SJSA1 (cell line): ENCODE measurements at places on chromosomes 7 and 10. TPM values are rescaled to one million over a fixed set of nuclear protein-coding genes. Genes with fewer than 3 reads are reported as not detected.
A peak's percentile ranks its signal among the peaks of the same experiment; 100 is the strongest.

DNA sequence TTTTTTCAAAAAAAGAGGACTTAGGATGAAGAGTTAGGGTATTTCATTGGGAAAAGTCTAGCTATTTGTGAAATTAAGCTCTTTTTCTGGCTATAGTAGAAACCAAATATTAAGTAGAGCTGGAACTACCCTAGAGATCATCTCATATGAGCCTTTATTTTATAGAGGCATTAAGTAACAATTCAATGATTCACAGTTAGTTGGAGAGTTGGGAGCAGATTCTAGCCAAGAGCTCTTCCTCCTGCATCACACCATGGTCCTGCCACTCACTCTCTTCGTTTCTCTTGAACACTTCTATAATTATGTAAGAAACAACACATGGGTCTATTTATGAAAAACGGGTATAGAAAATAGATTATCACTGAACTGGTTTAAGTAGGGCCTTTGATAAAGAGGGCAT is 76.1 kb upstream of the ANK3 start:
- no peak for DNase-seq

DNA sequence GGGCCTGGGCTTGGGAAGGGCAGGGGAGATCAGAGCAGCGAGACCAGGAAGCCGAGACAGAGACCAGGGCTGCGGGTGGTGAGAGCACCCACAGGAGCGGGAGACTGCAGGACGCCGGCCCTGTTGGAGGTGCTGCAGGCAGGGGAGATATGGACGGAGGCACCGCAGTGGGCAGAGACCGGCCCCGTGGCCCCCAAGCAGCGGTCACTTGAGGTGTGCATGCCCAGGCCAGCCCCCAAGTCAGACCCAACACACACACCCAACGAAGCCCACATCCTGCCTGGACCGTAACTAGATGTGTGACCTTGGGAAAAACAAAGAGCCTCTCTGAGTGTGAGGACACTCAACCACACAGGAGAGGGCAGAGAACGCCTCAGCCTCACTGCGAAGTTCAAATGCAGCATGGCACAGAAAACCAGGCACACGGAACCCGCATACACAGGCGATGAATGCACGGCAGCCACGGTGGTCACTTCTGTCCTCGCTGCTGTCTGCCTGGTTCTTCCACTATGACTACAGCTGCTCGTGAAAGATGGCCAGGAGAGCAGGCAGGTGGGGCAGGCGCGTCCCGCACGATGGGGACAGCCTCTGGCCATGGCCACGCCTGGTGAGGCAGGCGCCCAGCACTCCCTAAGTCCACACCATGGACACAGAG is 214.7 kb downstream of the MAD1L1 start:
- no peak for DNase-seq

DNA sequence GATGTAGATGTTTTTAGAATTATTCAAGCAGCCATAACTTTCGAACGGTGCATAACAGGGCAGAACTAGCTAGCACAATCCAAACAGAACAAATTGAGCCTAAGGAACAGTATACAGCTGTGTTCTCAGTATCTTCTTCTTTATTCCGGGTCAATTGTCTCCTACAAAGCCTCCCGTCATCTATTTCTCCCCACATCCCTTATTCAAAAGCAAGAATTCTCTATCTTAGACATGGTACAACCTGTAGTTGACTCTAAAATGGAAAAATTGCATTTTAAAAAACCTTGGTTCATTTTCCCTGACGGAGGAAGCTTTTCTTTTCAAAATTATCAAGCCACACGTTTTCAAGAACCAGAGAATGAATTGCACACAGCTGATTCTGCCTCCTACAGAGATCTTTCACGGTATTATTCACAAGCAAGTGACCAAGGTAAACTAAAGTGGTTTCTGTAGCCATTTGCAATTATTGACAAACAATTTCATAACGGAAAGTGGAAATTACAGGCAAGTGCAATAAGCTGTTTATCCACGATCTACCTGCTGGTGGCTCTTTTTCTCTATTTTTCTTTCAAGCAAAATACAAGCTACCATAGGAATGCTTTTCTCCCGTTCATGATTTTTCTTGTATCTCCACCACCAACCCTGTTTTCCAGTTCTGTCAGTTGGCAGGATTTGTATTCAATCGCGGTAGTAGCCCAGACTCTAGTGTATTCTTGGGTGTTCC is 2.3 kb downstream of the GRM8 start:
- DNase-seq: no peak

- DNase-seq: no peak
Observed at GRCh38 chr7:90192876-90193750, 18.4 kb upstream of the STEAP2 start.

- no peak for DNase-seq
Observed at GRCh38 chr10:46028584-46029460, 1.6 kb downstream of the NCOA4 start.

The NKX6-2 gene
- not detected in 2 replicates for total RNA-seq

DNA sequence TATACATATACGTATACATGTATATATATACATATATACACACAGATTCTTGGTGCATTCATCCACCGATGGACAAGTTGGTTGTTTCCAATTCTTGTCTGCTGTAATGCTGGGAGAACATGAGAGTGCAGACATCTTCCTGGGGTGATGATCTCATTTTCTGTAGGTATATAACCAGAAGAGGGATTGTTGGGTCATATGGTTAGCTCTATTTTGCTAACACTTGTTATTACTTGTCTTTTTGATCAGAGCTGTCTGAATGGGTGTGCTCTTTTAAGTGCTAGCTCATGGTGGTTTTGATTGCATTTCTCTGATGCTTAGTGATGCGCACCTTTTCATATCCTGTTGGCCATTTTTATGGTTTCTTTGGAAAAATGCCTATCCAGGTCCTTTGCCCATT is 106.4 kb downstream of the TAX1BP1 start:
- DNase-seq: no peak

DNA sequence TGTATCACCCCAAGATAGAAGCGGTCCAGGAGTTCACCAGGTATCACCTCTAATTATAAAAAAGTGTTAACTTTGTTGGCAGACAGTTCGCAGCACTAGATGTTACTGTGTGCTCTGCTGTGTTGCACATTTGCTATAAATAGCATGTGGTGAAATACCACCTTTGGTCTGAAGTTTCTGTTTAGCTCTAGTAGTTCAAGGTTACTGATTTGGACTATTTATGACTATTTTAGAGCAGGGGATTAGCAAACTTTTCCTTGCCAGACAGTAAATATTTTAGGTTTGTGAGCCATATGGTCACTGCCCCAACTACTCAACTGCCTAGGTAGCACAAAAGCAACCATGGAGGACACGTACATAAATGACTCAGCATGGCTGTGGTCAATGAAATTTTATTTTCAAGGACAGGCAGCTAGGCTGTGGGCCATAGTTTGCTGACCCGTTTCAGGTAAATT is 16.5 kb downstream of the DENND10 start:
- DNase-seq: no peak

- no peak for DNase-seq
Observed at GRCh38 chr7:155283565-155284194, 14.0 kb upstream of the INSIG1 start.

GRCh38 chr7:15720849-15721471 is 34.5 kb upstream of the MEOX2 start:
- DNase-seq: no peak

DNA sequence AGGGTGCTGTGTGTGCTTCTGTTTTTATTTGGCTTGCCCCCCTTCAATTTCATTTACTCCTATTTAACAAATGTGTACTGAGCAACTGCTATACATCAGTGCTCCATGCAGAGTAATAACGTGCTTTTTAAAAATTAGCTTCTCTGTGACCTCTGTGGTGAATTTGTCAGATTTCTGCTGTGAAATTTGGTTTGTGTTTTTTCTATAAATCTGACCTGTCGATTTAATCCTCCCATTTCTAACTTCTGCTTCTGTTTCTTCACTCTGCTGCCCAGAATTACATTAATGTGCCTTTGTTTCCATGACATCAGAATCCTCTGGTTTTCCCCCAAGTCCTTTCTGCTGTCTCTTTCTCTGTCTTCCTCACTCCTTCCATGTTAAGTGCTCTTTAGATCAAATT is 123.8 kb upstream of the CACNA2D1 start:
- no peak for DNase-seq

The FAM149B1 gene
- total RNA-seq: 15.4 and 28.8 TPM in 2 replicates

- peak; percentile 55 for DNase-seq
Observed at GRCh38 chr7:121473645-121474300, 77.7 kb upstream of the FAM3C start.

DNA sequence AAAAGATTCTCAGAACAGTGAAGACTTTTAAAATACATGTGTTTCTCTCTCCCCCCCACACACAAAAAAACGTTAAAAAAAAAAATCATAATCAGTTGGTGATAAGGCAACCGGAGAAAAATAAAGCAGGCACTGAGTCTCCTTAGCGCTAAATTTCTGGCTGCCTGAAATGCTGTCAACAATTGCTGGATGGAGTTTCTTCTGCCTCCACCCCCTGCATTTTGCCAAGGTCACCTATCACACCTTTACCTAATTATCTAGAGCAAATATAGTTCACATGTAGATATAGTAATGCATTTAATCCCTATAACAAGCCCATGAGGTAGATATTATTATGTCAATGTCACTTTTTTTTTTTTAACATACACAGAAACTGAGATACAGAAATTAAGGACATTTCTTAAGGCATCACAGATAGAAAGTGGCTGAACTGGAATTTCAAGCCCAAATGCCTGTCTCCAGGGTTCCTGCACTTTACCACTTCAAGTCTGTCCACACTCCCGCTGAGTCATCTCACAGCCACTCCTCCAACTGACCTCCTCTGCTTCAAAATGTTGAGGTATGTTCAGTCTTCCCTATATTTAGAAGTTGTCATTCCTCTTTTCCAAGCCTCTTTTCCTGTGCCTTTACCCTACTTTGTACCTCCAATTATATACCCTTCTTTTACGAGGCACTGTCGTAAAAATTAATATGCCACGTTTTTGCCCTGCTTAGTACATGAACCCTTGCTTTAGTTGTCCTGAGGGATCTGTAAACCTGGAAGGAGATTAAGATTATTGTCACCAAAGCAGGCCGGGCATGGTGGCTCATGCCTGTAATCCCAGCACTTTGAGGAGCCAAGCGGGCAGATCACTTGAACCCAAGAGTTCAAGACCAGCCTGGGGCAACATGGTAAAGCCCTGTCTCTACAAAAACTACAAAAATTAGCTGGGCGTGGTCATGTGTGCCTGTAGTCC is 72.8 kb upstream of the MPP7 start:
- no peak for DNase-seq

DNA sequence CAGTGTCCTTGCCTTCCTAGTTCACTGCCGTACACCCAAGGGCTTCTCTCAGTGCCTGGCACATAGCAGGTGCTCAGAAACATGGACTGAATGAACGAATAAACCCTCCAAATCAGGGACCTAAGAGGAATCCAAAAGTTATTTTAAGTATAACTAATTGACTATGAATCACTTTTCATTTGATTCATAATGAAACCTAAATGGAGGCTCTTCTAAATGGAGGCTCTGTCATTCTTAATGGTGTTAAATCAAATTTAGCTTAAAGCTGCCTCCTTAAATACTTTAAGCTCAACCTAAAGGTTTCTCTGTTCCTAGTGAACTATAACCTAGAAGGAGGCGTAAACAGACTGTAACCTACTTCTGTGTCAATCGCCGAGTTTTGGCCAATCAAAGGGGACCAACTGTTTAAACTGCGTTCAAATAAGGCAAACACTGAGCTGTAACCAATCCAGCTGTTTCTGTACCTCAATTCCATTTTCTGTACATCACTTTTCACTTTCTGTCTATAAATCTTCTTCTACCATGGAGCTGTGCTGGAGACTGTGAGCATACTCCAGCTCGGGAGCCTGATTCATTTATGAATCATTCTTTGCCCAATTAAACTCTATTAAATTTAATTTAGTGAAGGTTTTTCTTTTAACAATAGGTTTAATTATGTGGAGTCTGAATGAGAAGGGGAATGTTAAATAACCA is 11.0 kb downstream of the PYROXD2 start:
- no peak for DNase-seq

DNA sequence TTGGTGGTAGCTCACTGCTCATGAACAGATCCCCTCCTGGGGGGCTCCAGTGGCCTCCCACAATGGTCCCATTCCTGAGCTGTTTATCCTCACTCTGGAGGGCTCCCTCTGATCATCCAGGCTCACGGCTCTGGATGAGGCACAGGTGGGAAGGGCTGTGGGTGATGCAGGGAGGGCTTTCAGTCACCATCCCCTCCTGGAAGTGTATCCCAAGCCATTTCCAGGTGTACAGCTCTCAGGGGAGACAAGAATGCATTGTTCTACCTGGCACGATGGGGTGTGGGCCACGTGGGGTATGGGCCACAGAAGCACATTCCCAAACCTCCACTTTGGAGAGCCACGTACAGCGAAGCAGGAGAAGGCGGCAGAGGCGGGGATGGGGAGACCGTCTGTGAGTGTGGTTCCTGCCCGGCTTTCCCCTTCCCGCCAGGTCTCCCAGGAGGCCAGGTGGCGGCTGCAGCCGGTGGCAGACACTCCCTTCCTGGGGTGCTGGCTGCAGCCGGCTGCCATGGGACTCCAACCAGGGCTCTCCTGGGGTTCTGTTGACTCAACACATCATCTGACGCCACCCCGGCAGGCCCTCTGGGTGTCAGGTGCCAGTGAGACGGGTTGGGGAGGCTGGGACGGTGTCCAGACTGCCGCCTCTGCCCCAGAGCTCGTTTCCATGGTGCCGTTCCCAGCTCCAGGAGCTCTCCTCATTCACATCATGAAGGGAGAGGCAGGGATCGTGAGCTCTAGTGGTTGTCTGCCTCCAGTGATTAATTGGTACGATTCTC is 169.7 kb upstream of the RHEB start:
- DNase-seq: no peak

DNA sequence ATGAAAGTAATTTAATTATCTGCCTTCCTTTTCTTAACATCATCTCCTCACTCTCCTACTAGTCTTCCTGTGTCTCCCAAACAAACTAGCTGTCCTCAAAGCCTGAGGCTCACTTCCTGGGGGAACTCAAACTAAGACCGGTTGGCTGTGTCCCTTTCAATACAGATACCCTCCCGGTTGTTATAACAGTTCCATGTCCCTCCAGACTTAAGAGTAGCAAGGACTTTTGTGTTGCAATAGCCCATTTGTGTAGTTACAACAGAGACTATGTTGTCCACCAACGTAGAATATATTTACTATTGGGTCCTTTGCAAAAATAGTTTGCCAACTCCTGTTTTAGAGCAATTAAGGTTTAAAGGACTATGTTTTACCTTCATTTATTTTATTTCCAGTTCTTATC is 8.6 kb upstream of the TARP start:
- DNase-seq: no peak

DNA sequence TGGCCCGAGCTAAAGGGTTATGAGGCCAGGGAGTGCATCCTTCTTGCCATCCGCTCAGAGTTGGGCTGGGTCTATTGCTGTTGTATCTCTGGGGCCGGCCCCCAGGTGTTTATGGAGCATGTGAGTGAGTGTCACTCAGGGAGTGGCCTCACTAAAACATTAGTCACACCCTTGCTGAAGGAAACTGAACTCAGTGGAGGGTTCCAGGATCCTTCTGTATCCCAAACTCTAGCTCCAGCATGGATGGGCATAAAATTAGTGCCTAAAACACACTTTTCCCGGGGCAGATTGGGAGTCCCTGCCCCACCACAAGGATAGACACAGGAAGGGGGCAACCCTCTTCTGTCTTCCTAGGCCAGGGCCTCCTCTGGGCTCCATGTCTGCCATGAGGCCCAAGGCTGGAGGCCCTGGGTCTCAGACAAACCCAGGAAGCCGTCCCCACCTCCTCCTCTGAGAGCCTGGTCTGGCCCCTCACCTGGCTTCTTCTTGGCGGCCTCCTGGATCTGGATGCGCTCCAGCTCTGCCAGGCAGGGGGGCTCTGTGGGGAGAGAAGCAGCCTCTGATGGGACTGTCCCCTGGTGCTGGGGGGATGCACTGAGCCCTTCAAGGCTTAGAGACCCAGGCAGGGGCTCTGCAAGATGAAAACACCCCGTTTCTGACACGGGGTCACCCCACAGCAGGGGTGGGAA is 24.5 kb downstream of the SPOCK2 start:
- DNase-seq: no peak

- no peak for DNase-seq
Observed at GRCh38 chr10:72338180-72338579, 16.5 kb downstream of the DNAJB12 start.
